ENCODE measurements at places on chromosomes 4 and X.

GRCh38 chr4:177227636-177228035 is 82.0 kb upstream of the NEIL3 start:
- DNase-seq, result no peak

- DNase-seq, result no peak
Measured at GRCh38 chr4:123783921-123784320, 387.3 kb downstream of the SPRY1 start.

GRCh38 chr4:123250843-123251242 is 145.8 kb upstream of the SPRY1 start:
- no peak for DNase-seq

DNA sequence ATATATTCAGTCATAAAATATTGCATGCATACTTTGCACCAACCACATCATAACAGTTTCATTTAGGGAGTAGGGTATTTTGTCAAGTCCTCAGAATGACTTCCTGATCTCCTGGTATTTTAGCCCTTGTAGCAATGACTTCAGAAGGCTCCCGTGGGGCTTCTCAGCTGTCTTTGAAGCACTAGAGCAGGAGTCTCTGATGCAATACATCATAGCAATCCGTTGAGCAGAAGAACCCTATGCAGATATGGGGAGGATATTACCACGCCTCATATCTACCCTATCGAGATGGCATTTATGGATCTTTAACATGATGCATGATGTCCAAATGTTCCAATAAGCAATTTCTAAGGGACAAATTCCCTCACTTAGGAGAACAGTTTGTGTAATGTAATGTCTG is 373.7 kb upstream of the FTHL17 start:
- no peak for DNase-seq

GRCh38 chr4:77393996-77394395 is 211.6 kb upstream of the CXCL13 start:
- no peak for DNase-seq

DNA sequence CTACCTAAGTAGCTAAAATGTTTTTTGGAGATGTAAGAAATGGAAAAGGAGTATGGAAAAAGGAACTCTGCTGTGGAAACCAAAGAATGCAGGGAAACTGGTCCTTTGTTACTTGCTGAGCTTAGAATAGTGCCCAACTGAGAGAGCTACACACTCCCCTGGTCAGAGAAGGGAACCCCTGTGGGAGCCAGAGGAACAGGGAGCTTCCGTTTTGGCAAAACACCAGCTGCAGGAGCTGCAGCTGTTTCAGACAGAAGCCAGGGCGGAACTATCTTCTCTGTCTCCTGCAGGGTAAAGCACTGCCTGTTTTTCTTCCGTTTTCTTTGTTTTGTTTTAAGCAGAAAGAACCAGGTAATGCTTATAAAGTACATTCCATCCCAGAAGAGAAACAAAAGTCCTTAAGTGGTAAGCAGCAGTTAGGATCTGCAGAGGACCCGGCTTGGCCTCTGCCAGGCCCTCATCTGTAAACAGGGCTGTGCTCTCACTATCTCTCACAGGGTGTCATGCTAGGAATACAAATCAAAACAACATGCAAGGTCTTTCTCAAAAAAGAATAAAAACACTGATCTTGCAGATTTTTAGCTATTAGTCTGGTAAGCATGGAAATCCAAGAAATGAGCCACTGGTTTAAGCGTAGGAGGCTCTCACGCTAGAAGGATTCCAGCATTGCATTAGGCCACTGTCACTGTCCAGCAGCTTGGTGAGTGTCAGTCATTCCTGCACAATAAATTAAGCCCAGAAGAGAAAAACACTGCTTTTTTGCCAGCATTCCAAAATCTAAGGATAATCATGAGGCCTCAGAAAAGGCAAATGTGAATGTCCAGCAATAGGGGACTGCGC is 76.1 kb downstream of the CHST7 start:
- DNase-seq, result no peak

DNA sequence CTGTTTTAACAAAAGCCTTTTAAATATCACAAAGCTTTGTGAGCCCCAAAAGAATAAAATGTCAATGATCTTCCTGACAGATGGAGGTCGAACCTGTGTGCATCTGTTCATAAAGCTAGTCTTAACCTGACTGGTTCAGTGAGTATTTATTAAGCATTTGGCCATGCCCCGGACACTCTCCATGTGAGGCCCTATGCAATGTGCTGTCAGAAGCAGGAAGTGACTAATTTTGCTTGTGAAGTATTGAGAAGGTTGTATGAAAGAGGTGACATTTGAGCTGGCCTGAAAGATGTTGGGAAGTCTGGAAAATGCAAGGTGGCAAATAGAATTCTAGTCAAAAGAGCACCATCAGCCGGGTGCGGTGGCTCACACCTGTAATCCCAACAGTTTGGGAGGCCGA is 171.4 kb downstream of the MSL3 start:
- DNase-seq, result no peak

DNA sequence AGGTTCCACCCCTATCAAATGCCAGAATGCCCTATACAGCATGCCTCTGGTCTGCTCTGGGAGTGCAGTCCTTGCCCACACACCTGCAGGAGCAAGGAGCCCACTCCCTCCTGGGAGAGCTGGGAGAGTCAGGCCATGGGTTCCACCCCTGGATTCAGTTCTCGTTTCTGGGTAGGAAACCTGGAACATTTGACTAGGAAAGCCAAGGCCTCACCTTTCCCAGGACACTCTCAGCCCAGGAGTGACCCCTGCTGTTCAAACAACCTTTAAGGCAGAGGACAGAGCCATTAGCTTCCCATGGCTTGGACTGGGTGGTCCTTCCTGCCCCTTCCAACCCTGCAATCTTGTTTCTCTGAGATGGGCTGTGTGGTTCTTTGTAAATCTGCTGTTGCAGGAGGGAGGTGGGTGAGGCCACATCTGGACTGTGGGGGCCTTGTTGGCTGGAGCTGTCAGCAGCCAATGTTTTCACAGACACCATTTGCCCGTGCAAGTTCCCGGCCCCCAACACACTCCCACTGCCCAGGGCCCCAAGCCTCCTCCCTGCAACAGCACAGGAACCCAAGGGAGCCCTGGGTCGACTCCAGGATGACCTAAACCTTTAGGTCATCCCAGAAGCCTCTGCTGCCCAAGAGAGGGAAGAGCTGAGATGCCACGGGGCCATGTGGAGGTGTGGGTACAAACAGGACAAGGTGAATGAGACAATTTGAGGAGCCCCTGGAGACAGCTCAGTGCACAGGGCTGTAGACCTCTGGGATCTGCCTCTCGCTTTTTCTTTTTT is 104.4 kb downstream of the PJA1 start:
- peak; percentile 7 for DNase-seq

- DNase-seq, result no peak
Measured at GRCh38 chr4:54392479-54392878, 163.4 kb downstream of the PDGFRA start.

GRCh38 chr4:15149234-15149838 is 147.1 kb downstream of the CPEB2 start:
- DNase-seq, result no peak

DNA sequence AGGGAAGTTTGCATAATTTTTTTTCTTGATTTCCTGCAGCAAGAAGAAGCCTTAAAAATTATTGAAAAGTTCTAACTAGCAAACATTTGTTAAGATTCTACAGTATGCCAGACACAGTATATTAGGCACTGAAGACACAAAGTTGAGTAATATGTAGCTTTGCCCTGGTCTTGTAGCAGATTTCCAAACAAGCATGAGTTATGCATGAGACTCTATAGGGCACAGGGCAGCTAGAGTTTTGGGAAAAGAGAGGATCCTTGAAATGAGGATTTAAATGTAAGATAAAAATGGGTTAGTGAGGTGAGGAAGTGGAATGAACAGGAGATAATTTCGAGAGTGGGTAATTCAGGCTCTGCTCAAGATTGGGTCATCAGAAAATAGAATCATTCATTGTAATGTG is 8.6 kb upstream of the GPRIN3 start:
- no peak for DNase-seq

GRCh38 chr4:52892880-52893279 is 30.8 kb downstream of the RASL11B start:
- no peak for DNase-seq

GRCh38 chr4:59983852-59984251 is 1216.3 kb upstream of the ADGRL3 start:
- no peak for DNase-seq

DNA sequence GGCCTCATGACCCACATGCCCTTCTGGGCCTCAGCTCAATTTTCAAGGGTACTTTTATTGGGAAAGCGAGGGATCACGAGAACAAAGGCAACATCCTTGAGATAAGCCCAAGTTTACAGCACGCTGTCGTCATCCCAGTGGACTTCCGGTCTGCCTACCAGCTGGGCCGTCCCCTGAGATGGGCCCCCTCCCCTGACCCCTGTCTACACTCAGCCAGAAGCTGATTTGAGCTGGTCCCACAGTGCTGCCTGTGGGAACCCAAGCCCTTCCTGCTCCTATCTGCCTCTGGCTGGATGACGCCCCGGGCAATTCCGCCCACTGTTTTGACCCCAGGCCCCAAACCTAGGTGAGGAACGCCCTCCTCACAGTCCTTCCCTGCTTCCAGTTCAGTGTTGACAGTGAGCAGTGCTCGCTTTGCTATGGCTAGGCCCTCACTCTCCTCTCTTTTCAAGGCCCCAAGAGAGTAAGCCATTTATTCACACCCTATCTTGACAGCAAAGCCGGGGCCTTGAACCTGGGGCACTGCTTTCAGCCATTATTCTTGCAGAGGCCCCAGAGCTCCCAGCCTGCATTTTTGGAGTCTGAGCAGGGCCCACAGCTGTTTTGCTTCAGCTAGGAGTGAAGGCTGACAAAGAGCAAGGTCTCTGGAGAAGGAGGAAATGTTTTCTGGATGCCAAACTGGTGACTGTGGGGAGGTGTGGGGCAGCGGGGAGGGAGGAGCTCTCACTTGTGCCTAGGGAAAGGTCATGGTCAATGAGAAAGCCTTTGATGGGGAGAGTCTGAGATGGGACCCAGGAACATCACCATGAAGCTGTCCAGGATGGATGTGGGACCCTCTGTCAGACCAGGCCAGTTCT is 164.6 kb upstream of the BCOR start:
- DNase-seq, result peak; percentile 61

DNA sequence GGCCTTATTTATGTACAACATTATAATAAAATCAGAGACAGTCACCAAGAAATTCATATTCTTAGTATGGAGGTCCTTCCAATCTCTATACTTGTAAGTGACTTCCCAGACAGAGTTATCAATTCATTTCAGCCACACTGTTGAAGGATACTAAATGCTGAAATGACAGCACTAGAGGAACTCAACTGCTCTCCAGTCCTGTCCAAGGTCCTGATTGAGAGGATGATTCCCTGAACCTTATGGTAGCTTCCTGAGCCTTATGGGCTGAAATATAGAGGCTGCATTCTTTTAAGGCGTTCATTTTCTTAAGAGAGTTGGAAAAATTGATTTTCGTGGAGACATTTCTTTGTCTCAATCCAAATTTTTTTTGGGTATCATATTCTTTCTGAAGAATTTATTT is 205.9 kb downstream of the TLL1 start:
- DNase-seq, result peak; percentile 26

DNA sequence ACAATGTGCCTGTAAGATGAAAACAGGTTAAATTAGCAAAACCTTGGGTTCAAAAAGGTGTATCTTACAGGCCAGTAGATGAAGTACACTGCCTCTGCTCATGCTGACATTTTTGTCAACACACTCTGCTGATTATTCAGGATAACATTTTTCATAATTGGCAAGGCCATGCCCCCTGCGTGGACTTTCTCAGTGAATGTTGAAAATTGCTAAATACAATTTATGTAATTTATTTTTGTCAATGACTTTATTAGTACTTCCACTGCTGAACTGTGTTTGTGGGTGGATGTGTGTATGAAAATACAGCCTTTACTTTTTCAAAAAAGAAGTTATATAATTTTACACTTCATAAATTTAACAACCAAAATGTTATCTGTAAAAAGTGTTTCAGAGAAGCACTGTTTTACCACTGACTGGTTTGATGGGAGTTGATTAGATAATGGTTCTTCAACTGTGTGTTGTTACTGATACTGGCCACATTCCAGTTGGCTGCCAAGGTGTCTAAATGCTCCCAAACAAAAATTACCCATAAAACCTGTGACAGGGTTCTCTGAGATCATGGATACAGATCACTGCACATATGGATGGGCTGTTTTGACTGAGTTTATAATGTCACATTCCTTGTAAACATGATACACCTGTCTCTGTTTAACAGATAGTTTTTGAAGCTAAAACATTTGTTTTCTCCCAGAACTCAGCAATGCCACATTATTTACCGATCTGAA is 151.9 kb upstream of the SLC7A11 start:
- DNase-seq, result no peak

GRCh38 chrX:49171752-49172279 is at the start of gene PLP2:
TSS of gene PLP2 (plus strand) at chrX:49171898. CDS start at chrX:49172001, 103 bp downstream.
- DNase-seq, result peak; percentile 56

- no peak for DNase-seq
Measured at GRCh38 chrX:79182616-79183015, 38.1 kb downstream of the GPR174 start.

GRCh38 chr4:176653401-176654220 is 139.1 kb downstream of the VEGFC start:
- DNase-seq, result no peak

DNA sequence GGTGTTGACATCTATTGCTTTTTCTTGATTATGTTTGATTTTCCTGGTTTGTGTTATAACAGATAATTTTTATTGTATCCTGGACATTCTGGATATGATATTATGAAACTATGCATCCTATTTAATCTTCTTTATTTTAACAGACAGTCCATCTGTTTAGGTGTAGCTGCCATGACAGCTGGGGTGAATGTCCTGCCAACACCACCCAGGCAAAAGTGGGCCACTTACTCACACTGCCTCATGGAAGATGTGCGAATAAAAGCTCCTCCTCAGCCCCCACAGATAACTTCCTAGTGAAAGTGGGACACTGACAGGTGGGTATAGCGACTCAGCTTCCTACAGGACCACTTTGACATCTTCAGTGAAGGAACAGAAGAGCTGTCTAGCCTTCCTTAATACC is 18.4 kb upstream of the CNKSR2 start:
- no peak for DNase-seq

GRCh38 chrX:87067795-87068369 is 449.7 kb upstream of the KLHL4 start:
- no peak for DNase-seq

- DNase-seq, result no peak
Measured at GRCh38 chr4:65096630-65097029, 573.7 kb downstream of the EPHA5 start.
